ENCODE measurements at places on chromosomes 1 and 21.

DNA sequence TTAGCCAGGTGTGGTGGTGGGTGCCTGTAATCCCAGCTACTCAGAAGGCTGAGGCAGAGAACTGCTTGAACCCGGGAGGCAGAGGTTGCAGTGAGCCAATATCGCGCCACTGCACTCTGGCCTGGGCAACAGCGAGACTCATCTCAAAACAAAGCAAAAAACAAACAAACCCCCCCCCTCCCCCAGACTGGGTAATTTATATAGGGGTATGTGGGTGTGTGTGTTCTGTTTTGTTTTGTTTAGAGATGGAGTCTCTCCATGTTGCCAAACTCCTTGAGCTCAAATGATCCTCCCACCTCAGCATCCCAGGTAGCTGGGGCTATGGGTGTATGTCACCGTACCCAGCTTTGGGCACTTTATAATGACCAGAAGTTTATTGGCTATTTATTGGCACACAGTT, 73.6 kb downstream of the SLC27A3 start:
- no peak for DNase-seq

DNA sequence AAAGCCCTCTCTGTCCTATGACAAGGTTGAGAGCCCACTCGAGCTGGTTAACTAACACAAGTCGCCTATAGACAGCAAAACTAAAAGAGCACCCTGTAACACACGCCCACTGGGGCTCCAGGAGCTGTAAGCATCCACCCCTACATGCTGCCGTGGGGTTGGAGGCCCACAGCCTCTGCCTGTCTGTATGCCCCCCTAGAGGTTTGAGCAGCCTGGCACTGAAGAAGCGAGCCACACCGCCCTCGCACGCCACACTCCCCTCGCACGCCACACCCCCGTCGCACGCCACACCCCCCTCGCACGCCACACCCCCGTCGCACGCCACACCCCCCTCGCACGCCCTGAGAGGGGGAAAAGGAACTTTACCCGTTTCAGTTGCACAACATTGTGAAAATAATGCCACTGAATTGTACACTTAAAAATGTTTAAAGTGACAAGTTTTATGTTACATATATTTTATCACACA, 13.2 kb upstream of the HMGCL start:
- peak; percentile 38 for DNase-seq

- DNase-seq: no peak
Observed at GRCh38 chr1:109792056-109792831, 28.5 kb upstream of the EPS8L3 start.

GRCh38 chr1:192766876-192767275, 42.0 kb upstream of the RGS2 start:
- no peak for DNase-seq

DNA sequence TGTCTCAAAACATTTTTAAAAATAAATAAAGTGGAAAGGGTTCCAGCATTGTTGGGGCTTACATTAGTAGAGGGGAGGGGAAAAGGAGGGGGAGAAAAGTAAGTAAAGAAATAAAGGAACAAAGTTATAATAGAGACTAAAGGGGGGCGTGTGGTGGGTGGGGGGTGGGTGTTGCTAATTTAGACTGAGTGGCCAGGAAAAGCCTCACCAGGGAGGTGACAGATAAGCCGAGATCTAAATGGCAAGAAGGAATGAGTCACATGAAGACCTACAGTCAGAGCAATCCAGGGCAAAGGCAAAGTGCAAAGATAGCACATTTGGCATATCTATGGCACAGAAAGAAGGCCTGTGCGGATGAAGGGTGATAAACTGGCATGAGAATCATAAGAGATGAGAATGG, 7.5 kb downstream of the MPL start:
- no peak for DNase-seq

GRCh38 chr21:20997636-20998455, at the start of gene NCAM2:
Gene NCAM2 (plus strand): TSS chr21:20998409.
- DNase-seq: no peak

DNA sequence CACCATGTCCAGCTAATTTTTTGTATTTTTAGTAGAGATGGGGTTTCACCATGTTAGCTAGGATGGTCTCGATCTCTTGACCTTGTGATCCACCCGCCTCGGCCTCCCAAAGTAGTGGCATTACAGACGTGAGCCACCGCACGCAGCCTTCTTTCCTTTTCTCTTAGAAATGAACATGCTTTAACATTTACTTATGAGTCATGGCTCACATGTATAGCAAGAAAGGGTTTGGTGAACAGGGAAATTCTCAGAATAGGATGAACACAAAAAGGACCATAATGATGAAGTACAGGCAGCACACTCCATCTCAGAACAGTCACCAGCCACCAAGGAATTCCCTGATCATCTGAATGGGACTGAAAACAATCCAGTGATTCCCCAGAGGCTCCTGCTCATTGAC, 9.4 kb upstream of the VAMP4 start:
- DNase-seq: no peak

DNA sequence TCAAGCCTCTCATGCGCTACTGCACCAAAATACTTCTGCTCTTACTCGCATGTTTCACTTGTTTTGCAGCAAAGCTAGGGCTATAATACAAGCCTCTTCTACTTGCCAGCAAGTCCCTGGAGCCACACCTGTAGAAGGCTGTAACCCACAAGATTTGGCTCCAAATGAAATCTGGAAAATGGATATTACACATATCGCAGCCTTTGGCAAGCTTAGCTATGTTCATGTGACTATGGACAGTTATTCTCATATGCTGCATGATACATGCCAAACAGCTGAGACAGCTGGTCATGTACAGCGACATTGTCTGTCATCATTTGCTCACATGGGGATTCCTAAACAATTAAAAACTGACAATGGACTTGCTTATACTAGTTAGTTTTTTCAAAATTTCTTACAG, 270.3 kb downstream of the COL11A1 start:
- no peak for DNase-seq

GRCh38 chr1:27429029-27429425, 36.6 kb downstream of the GPR3 start:
- DNase-seq: no peak

DNA sequence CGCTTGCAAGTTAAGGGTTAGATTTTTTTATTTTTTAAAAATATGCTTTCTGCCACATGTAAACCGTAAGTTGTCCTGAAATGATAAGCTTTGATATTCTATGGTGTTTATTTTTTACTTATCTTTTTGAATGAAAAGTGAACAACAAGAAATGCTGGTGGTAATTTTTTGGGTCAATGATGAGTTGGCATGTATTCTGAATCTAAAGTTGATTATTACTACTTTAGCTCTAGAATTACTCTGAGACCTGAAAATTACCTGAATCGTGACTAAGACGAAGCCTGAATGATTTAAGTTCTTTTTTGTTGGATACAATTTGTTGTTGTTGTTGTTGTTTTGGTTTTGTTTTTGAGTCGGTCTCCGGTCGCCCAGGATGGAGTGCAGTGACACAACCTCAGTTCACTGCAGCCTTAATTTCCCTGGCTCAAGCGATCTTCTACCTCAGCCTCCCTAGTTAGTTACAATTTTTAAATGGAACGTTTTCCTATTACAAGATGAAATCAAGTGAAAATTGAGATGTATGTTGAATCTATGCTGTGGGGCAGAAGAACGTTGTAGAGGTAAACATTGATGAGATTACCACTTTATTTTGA, 941 bp downstream of the RABGGTB start:
- no peak for DNase-seq
